ENCODE measurements at places on chromosomes 4 and X. TPM values are rescaled to one million over a fixed set of nuclear protein-coding genes. Genes with fewer than 3 reads are reported as not detected.

The EIF2S3 gene
- total RNA-seq, result 178 TPM

The SPANXA1 gene
- not detected for total RNA-seq

The SMR3B gene
- not detected for total RNA-seq

The TMPRSS11F gene
- total RNA-seq, result not detected

The KLB gene
- total RNA-seq, result not detected

The TGIF2LX gene
- not detected for total RNA-seq

The PF4V1 gene
- total RNA-seq, result not detected

The PABPC5 gene
- not detected for total RNA-seq

The TMEM154 gene
- 29.7 TPM for total RNA-seq

The MAEA gene
- total RNA-seq, result 62.1 TPM

The DDX60 gene
- total RNA-seq, result 38.7 TPM

Data from T-helper 2 cell treated with Interferon-gamma antibody and Interleukin-4, amounts not matched to agents 100 ng/mL and 5 ng/mL, for 36 hours (primary cell).